ENCODE measurements at places on chromosomes 4 and X. TPM values are rescaled to one million over a fixed set of nuclear protein-coding genes. Genes with fewer than 3 reads are reported as not detected.

PPARGC1A gene
- not detected for polyA plus RNA-seq

ERAS gene
- polyA plus RNA-seq = not detected

CLDN2 gene
- not detected for polyA plus RNA-seq

TMEM156 gene
- 24.3 TPM for polyA plus RNA-seq

MAGEB10 gene
- polyA plus RNA-seq = not detected

GRCh38 chr4:181613200-181613599, 630.0 kb upstream of the TENM3 start:
- H3K27ac ChIP-seq = no peak overlapping the region
- no peak for DNase-seq
- H3K4me3 ChIP-seq = no peak overlapping the region
- no peaks in the 10 kb centered on the region for H3K4me1 ChIP-seq
- no peaks in the 10 kb centered on the region for H3K27me3 ChIP-seq

GRCh38 chr4:165385126-165385525, 6.3 kb downstream of the CPE start:
- H3K27ac ChIP-seq = no peak overlapping the region
- no peaks in the 10 kb centered on the region for H3K27me3 ChIP-seq
- H3K36me3 ChIP-seq = no peaks in the 10 kb centered on the region
- DNase-seq = no peak

GRCh38 chrX:27767387-27767786, 40.4 kb upstream of the MAGEB10 start:
- no peak overlapping the region for H3K27ac ChIP-seq
- no peak overlapping the region for H3K4me3 ChIP-seq

DNA sequence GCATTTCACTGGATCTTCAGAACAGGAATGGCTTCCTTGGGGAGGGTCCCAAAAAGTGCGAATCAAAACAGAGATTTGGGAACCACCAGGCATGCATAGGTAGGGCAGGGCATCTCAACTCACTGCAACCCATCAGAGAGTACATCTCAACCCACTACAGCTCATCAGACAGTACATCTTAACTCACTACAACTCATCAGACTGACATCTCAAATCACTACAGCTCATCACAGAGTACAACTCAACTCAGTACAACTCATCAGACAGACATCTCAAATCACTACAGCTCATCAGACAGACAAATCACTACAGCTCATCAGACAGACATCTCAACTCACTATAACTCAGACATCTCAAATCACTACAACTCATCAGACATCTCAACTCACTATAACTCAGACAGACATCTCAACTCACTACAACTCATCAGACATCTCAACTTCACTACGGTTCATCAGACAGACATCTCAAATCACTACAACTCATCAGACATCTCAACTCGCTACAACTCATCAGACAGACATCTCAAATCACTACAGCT, 47.5 kb upstream of the CLDN34 start:
- no peaks in the 10 kb centered on the region for H3K27me3 ChIP-seq
- H3K36me3 ChIP-seq = no peaks in the 10 kb centered on the region
- no peak for DNase-seq
- no peak overlapping the region for H3K4me3 ChIP-seq
- H3K4me1 ChIP-seq = no peaks in the 10 kb centered on the region
- H3K27ac ChIP-seq = no peak overlapping the region

GRCh38 chr4:102657206-102657605, 103.6 kb downstream of the MANBA start:
- no peak overlapping the region for H3K27ac ChIP-seq
- no peak for DNase-seq
- H3K4me1 ChIP-seq = no peaks in the 10 kb centered on the region

DNA sequence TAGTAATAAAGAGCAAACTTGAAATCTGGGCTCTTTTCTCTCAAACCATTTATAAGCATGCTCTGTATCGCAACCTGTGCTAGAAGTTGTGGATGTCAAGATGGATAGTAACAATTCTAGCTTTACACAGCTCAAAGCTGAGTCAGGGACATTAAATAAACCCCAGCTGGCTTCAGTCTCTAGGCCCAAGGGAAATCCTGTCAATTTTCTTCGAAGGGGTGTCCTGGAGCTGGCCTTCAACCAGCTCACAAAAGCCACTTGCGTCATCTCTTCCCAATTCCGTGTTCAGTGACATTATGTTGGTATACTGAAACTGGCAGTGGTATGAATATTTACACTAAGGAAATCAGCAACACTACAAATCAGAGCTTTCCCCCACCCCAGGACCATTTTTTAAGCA, 89.8 kb upstream of the PRKG2 start:
- no peaks in the 10 kb centered on the region for H3K27me3 ChIP-seq
- H3K27ac ChIP-seq = no peak overlapping the region
- DNase-seq = no peak
- H3K4me1 ChIP-seq = no peaks in the 10 kb centered on the region

- peak overlapping the region; percentile 96 for H3K27ac ChIP-seq
- H3K4me1 ChIP-seq = peaks cover 31% of the 10 kb centered on the region
These were observed 882 bp downstream of the MRFAP1 start for GRCh38 chr4:6641164-6641970.

DNA sequence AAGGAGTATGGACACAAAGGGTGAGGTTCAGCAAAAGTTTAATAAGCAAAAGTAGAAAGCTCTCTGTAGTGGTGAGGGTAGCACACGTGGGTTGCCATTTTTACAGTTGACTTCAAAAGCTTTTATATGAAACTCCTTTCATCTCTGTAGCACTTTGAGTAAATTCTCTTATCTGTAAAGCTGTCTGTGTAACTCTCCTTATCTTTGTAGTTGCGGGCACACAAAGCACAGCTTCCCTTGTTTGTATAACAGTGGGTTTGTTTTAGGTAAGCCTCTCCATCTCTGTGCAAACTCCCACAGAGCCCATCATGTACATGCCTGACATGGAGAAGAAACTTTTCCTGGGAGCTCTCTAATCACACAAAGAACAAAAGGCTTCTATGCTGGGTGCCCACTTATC, 325.9 kb upstream of the PABPC5 start:
- no peaks in the 10 kb centered on the region for H3K27me3 ChIP-seq
- no peaks in the 10 kb centered on the region for H3K4me1 ChIP-seq
- H3K36me3 ChIP-seq = no peaks in the 10 kb centered on the region
- H3K27ac ChIP-seq = no peak overlapping the region
- no peak for DNase-seq
- H3K4me3 ChIP-seq = no peak overlapping the region

- H3K4me1 ChIP-seq = no peaks in the 10 kb centered on the region
- H3K4me3 ChIP-seq = no peak overlapping the region
- H3K27me3 ChIP-seq = no peaks in the 10 kb centered on the region
- DNase-seq = no peak
- H3K36me3 ChIP-seq = no peaks in the 10 kb centered on the region
These were observed 27.5 kb upstream of the ESX1 start for GRCh38 chrX:104282166-104282725.

DNA sequence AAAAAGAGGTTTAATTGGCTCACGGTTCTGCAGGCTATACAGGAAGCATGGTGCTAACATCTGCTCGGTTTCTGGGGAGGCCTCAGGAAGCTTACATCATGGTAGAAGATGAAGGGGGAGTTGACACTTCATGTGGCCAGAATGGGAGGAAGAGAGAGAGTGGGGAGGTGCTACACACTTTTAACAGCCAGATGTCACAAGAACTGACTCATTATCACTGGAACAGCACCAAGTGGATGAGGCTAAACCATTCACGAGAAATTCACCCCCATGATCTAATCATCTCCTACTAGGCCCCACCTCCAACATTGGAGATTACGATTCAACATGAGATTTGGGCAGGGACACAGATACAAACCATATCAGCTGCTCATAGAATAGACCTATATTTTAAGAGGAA, 255.8 kb downstream of the OPHN1 start:
- no peak overlapping the region for H3K27ac ChIP-seq
- H3K4me3 ChIP-seq = no peak overlapping the region
- DNase-seq = no peak
- H3K4me1 ChIP-seq = no peaks in the 10 kb centered on the region

DNA sequence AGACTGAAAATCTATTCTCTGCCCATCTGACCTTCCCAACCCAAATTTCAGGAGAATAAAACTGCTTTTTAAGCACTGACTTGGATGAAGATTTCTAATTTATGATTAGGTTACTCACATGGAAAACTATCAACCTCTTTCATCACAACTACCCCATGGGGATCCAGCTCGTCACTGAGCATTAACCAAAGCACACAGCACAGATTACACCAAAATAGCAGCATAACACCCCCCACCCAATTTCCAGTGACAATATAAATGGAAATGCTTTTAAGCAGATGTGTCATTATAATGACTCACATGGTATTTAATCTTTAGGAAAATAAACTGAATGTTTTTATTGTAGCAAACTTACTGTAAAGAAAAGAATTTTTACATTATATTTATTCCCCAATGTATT, 9.7 kb downstream of the SERTM2 start:
- no peaks in the 10 kb centered on the region for H3K36me3 ChIP-seq
- H3K4me1 ChIP-seq = no peaks in the 10 kb centered on the region
- no peaks in the 10 kb centered on the region for H3K27me3 ChIP-seq
- no peak overlapping the region for H3K27ac ChIP-seq
- no peak overlapping the region for H3K4me3 ChIP-seq

- no peak for DNase-seq
- H3K27me3 ChIP-seq = no peaks in the 10 kb centered on the region
- H3K27ac ChIP-seq = no peak overlapping the region
- H3K4me3 ChIP-seq = no peak overlapping the region
- H3K4me1 ChIP-seq = no peaks in the 10 kb centered on the region
These were observed 36.4 kb upstream of the OGT start for GRCh38 chrX:71496476-71496875.

- H3K27ac ChIP-seq = no peak overlapping the region
- no peaks in the 10 kb centered on the region for H3K27me3 ChIP-seq
- H3K4me1 ChIP-seq = no peaks in the 10 kb centered on the region
These were observed 121.6 kb upstream of the PUDP start for GRCh38 chrX:7269589-7269988.

DNA sequence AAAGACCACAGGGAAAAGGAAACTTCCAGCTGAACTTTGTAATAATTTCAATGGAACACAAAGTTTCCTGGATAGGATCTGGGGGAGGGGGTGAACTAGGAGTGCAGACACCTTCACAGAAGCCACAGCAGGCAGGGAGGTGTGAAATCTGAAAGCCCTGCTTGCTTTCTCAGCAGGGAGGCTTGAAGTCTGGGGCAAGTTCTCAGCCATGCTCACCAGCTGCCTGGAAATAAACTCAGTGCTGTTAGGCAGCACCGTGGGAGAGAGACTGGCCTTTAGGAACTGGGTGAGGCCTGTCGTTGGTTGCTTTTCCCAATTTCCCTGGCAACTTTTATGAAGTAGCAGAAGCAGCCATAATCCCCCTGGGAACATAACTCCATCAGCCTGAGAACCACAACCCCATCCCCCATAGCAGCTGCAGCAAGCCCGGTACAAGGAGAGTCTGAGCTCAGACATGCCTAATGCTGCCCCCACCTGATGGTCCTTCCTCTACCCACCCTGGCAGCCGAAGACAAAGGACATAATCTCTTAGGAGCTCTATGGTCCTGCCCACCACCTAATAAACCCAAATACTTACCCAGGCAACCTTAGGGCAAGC, 39.2 kb upstream of the NMU start:
- no peak overlapping the region for H3K27ac ChIP-seq
- H3K36me3 ChIP-seq = no peaks in the 10 kb centered on the region
- no peaks in the 10 kb centered on the region for H3K27me3 ChIP-seq
- no peak for DNase-seq
- H3K4me1 ChIP-seq = no peaks in the 10 kb centered on the region
- H3K4me3 ChIP-seq = no peak overlapping the region

DNA sequence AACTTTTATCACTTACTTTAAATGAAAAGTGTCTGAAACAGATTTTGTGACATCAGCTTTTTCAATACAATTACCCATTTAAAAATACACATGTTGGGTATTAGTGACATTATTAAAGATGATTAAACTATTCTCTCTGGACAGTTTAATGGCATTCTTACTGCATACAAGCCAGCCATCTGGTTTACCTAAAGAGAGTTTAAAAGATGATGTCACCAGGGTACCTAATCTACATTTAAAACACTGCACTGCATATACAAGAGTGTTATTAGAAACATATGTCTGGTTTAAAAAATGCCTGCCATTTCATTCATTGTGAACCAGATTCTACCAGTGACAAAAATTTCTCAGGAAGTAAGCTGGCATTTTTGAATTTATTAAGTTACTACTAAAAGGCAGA, 919.1 kb downstream of the ADGRL3 start:
- H3K27me3 ChIP-seq = no peaks in the 10 kb centered on the region

GRCh38 chrX:41594634-41595033, 94.1 kb upstream of the GPR34 start:
- H3K4me1 ChIP-seq = no peaks in the 10 kb centered on the region
- H3K27me3 ChIP-seq = no peaks in the 10 kb centered on the region
- H3K36me3 ChIP-seq = no peaks in the 10 kb centered on the region
- no peak for DNase-seq

DNA sequence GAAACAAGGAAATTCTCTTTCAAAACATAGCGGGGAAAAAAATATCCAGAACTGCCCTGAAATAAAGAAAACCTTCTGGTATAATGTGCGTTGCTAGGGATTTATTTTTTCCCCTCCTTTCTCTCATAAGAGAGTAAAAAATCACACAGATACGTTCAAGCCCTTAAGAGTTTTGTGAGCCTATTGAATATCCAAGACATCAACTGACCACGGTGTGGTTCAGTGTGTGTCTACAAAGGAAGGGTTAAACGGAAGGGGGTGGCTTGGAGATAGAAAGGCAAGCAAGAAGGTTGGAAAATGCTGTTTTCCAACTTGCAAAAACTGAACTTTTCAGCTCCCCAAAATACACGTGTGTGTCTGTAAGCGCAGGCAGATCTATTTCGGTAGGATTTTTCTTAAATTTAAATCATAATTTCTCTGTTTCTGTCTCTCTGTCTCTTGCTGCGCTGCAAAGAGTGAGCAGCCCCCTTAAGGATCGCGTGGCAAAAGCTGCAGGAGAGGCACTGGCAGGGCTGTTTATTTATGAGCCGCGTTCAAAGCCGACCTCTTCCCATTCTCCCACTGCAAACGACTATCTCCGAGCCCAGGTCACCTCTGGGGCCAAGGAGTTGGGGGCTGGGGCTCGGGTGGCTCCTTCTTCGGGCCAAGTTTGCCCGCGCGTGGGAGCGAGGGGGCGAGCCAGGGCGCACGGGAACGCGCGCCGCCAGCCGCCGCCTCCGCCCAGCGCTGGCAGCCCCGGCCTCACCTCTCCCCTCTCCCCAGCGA, 492 bp upstream of the SLIT2 start:
- H3K4me1 ChIP-seq = no peaks in the 10 kb centered on the region
- no peak overlapping the region for H3K27ac ChIP-seq
- H3K36me3 ChIP-seq = no peaks in the 10 kb centered on the region
- DNase-seq = no peak
- H3K4me3 ChIP-seq = no peak overlapping the region
- peaks cover 4% of the 10 kb centered on the region for H3K27me3 ChIP-seq

Measured in CD8-positive, alpha-beta memory T cell (primary cell).